ENCODE measurements at places on chromosomes 5 and 9. TPM values are rescaled to one million over a fixed set of nuclear protein-coding genes. Genes with fewer than 3 reads are reported as not detected.

Gene DOCK2
- 6.4 TPM for total RNA-seq

Gene LCN1
- not detected for total RNA-seq

Gene ENHO
- total RNA-seq, result 37.6 TPM

Gene PCDHA13
- total RNA-seq, result 20.9 TPM

Gene IRF1
- total RNA-seq, result 2.0 TPM

Gene SPATA9
- total RNA-seq, result 0.78 TPM

Gene CEL
- not detected for total RNA-seq

All from occipital lobe (tissue), 3 donors.